ENCODE measurements at places on chromosomes 4 and X. TPM values are rescaled to one million over a fixed set of nuclear protein-coding genes. Genes with fewer than 3 reads are reported as not detected.

- DNase-seq: no peak
- peaks cover 11% of the 10 kb centered on the region for H3K4me1 ChIP-seq
- H3K27ac ChIP-seq: no peak overlapping the region
- H3K27me3 ChIP-seq: peaks cover 5% of the 10 kb centered on the region
Observed at GRCh38 chr4:3286335-3287175, 6.3 kb upstream of the RGS12 start.

- no peak overlapping the region for H3K4me3 ChIP-seq
- no peak overlapping the region for H3K27ac ChIP-seq
- no peak for DNase-seq
- H3K27me3 ChIP-seq: peaks cover 15% of the 10 kb centered on the region
Observed at GRCh38 chr4:25101836-25102235, 58.4 kb downstream of the SEPSECS start.

DNA sequence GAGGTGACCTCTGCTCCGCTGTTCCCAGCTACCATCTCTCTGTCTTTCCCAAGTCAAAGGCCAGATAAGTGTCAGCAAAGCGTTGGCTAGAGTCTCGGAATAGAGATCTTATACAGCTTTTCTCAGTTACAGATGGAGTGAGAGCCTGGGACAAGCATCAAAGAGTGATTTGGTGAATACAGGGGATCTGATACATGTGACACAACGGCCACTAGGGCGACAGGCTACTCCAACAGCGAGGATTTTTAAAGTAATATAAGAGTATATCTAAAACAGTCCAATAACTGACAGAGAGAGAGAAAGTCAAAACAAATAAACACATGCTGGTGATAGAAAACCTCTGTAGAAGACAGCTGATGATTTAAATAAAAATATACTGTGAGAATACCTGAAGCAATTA, 433.1 kb upstream of the SMIM31 start:
- DNase-seq: no peak
- no peaks in the 10 kb centered on the region for H3K36me3 ChIP-seq

- H3K36me3 ChIP-seq: no peaks in the 10 kb centered on the region
- H3K4me3 ChIP-seq: no peak overlapping the region
- no peaks in the 10 kb centered on the region for H3K4me1 ChIP-seq
- no peaks in the 10 kb centered on the region for H3K27me3 ChIP-seq
- peak; percentile 82 for DNase-seq
- H3K27ac ChIP-seq: no peak overlapping the region
Observed at GRCh38 chr4:156654410-156654809, 317.2 kb downstream of the PDGFC start.

DNA sequence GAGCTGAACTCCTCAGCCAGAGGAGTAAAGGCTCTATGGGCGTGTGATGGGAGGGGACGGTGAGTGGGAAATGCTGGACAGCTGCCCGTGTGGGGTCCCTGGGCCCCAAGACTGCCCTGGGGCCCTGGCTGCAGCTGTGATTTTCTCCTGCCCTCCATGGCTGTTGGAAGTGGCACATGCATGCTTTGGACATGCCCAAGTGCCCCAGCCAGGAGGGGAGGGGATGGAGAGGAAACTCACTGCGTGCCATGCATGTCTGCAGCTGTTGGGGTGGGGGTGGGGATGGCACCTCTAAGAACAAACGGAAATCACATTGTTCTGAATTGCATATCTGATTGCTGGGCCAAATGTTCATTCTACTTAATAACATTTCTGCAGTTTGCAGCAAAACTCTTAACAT, 52.4 kb downstream of the MID2 start:
- DNase-seq: no peak
- H3K4me1 ChIP-seq: no peaks in the 10 kb centered on the region
- no peak overlapping the region for H3K4me3 ChIP-seq

DNA sequence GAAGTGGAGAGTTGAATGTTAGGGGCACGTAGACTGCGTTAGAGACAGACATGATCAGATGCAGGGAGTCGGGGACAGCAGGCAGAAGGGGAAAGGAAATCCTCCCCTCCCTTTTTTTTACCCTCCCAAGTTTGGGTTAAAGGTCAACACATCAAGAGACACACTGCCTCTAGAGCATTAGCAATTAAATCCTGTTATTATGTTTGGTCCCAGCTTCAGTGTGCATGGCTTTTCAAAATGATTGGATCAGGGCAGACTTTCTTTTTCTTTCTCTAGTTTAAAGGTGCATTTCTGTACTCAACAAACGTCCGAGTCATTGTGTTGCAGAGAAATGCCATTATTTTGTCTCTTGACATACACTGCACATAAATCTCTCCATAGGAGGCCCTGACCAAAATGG, 63.9 kb downstream of the USP26 start:
- H3K4me1 ChIP-seq: no peaks in the 10 kb centered on the region
- no peak for DNase-seq
- H3K27ac ChIP-seq: no peak overlapping the region

- H3K27me3 ChIP-seq: no peaks in the 10 kb centered on the region
- H3K4me3 ChIP-seq: no peak overlapping the region
- peaks cover 33% of the 10 kb centered on the region for H3K4me1 ChIP-seq
- H3K36me3 ChIP-seq: no peaks in the 10 kb centered on the region
- peak; percentile 51 for DNase-seq
Observed at GRCh38 chr4:128566693-128567092, 242.8 kb upstream of the JADE1 start.

DNA sequence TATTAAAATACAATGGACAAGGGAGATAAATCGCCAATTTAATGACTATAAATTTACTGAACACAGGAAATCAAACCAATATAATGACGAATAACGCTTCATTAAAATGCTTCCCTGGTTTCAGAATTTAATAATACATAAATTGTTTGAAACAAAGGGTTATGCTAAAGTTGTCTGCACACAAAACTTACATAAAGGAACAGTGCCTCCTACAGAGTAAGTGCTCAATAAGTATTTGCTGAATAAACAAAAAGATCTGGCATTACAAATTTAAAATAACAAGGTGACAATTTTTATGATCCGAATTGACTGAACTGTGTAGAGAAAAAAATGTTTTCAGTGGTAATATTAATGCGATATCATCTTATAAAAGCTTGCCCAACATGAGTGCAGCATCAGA, 69.6 kb downstream of the NOCT start:
- DNase-seq: peak; percentile 14
- H3K27me3 ChIP-seq: no peaks in the 10 kb centered on the region
- peaks cover 14% of the 10 kb centered on the region for H3K4me1 ChIP-seq
- H3K4me3 ChIP-seq: peak overlapping the region; percentile 99
- H3K36me3 ChIP-seq: no peaks in the 10 kb centered on the region

GRCh38 chr4:101183221-101183620, 164.1 kb downstream of the PPP3CA start:
- no peaks in the 10 kb centered on the region for H3K4me1 ChIP-seq
- H3K27ac ChIP-seq: no peak overlapping the region
- DNase-seq: no peak
- H3K27me3 ChIP-seq: no peaks in the 10 kb centered on the region
- no peaks in the 10 kb centered on the region for H3K36me3 ChIP-seq

ASIC5 gene
- total RNA-seq: not detected

GRIA3 gene
- 18.6 TPM for total RNA-seq

ZNF280C gene
- total RNA-seq: 7.3 TPM

SPANXB1 gene
- total RNA-seq: not detected

SPANXN4 gene
- total RNA-seq: not detected
